LHCN-M2 (cell line): ENCODE measurements at places on chromosomes 12 and 14.

GRCh38 chr12:106021516-106021915 lies 117.2 kb downstream of the NUAK1 start:
- DNase-seq: no peak

- DNase-seq: no peak
Measured at GRCh38 chr12:54975272-54975671, 9.3 kb downstream of the TESPA1 start.

GRCh38 chr14:24100197-24100981 lies 6.3 kb downstream of the PCK2 start:
- DNase-seq: no peak

GRCh38 chr14:92728759-92729364 lies 19.6 kb downstream of the LGMN start:
- peak; percentile 61 for DNase-seq

DNA sequence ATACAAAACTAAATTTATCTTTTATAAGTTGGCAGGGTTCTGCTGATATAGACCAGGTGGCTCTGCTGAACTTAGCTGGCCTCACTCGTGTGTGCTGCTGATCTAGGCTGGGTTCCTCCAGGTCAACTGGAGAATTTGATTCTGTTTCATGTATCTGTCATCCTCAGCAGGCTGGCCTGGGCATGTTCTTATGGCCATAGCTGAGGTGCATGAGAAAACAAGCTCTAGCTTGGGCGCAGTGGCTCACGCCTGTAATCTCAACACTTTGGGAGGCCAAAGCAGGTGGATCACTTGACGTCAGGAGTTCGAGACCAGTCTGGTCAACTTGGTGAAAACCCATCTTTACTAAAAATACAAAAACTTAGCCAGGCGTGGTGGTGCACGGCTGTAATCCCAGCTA lies 24.3 kb upstream of the BCL2L14 start:
- DNase-seq: no peak

DNA sequence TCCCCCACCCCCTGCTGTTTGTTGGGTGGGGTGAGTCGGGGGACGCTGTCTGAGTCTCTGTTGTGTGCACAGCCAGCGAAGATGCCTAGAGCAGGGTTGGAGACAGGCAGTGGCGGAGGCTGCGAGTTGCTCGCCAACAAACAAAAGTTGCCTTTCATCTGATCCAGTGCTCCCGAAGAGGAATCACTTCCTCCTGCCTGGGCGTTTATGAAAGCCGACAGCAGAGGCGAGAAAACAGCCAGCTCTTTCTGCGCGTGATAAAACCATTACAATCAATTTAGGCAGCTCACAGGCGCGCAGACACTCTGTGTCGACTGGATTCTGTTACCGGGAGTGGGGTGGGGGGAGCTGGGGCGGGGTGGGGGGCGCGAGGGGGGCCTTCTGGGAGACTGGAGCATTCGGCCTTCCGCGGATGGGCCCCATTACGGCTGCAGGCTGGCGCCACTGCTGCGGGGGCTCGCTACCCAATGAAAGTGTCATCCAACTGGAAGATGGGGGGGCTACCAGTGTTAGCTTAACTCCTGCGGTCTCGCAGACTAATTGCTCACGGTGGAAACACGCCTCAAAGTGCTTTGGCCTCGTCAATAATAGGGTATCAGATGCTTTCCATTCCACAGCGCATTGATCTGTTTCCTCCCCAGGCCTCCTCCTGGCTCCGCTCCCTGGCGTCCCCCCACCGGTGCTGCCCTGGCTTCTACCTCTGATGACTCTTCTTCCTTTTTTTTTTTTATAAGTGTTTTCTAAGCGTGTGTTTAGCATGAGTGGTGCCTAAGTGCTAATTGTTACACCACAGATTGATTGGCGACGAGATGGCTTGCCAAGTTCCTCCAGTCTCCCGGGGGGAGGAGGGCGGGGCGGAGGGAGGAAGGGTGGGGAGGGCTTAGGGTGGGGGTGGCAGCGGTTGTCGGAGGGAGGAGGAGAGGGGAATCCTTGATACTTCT lies 678.4 kb downstream of the MED13L start:
- no peak for DNase-seq

GRCh38 chr12:115617391-115617790 lies 660.1 kb downstream of the MED13L start:
- DNase-seq: no peak

- DNase-seq: no peak
Measured at GRCh38 chr12:3651585-3652424, 101.1 kb downstream of the CRACR2A start.

DNA sequence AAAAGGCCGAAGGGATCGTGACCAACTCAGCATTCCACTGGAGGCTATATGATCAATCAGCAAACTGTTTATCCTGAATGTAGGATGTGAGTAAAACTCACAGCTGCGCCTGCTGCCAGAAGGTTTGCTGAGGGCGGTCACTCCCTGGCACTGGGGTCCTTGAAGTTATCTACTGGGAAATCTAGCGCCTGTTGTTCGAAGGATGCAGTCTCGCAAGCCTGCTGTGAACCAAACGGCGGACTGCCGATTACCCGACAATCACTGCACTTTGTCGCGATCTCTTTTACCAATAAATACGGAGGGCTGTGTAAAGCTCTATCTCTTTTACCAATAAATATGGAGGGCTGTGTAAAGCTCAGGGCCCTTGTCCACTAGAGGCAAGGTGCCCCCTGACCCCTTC lies 12.9 kb downstream of the DDX51 start:
- no peak for DNase-seq
